Forelimb muscle (tissue), 1 donor: ENCODE measurements at places on chromosomes 2 and 18.
A peak's percentile ranks its signal among the peaks of the same experiment; 100 is the strongest.

GRCh38 chr18:37578182-37578678 lies 12.6 kb upstream of the CELF4 start:
- DNase-seq, result no peak

GRCh38 chr18:36377626-36378025 lies 80.1 kb downstream of the FHOD3 start:
- no peak for DNase-seq

DNA sequence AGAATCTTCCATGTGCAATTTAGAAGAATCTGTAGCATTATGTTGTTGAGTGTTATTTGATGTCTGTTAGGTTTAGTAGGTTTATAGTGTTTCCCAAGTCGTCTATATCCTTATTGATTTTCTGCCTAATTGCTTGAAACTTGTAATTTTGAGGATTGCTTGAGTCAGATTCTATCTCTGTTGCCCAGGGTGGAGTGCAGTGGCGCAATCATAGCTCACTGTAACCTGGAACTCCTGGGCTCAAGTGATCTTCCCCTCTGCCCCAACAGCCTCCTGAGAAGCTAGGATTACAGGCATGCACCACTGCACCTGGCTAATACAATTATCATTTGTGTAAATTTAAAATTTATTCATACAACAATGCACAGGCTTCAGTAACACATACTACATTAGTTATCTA lies 3.1 kb upstream of the TCF23 start:
- no peak for DNase-seq

GRCh38 chr2:207473049-207473930 lies 56.5 kb upstream of the CREB1 start:
- peak; percentile 35 for DNase-seq

DNA sequence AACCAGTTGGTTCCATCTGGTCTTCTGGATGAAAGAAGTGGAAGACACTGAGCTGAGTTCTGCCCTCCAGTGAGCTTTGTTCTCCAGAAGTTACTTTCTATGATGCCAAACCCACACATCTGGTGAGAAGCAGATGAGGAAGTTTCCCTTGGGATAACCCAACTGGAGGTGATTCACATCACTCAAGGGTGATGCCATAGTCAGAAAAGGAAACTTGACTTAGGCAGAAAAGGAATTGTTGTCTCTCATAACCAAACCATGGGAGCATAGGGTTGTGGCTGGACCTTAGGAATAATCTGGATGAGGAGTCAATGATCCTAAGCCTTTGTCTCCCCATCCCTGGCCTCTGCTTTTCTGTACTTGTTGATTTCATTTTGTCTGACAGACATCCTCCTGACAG lies 43.7 kb downstream of the CDC42EP3 start:
- no peak for DNase-seq

GRCh38 chr2:209958016-209958415 lies 44.4 kb upstream of the RPE start:
- DNase-seq, result no peak

GRCh38 chr2:135132314-135132713 lies 80.2 kb downstream of the RAB3GAP1 start:
- DNase-seq, result no peak

DNA sequence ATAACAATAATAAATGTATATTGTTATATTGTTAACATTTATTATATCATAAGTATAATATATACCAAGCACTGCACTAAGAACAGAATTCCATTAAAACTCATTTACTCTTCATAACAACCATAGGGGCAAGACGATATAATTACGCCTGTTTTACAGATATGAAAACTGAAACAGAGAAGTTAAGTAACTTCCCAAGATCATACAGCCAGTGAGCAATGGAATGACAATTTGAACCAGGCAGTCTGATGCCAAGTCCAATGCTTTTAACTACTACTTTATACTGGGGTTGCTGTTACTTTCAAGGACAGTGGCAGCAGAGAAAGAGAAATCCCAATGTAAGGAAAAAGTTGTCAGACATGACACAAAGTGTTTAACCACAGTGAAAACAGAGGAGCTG lies 338.8 kb upstream of the ID2 start:
- no peak for DNase-seq

DNA sequence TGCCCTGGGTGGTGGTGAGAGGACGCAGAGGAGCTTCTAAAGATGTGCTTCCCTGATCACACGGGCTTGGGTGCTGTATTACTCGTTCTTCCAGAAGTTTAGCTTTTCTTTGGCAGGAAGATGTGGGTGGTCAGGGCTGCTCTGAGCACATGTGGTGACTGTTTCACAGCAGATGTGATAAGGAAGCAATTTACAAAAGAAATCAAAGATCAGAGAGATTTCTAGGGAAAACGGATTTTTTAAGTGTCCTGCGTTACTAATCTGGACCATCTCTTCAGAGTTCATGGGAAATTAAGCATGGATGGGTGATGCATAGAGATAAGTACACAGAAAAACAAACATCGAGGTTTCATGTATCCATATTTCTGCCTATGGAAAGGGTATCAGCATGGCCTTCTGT lies 99.4 kb downstream of the WDSUB1 start:
- no peak for DNase-seq

DNA sequence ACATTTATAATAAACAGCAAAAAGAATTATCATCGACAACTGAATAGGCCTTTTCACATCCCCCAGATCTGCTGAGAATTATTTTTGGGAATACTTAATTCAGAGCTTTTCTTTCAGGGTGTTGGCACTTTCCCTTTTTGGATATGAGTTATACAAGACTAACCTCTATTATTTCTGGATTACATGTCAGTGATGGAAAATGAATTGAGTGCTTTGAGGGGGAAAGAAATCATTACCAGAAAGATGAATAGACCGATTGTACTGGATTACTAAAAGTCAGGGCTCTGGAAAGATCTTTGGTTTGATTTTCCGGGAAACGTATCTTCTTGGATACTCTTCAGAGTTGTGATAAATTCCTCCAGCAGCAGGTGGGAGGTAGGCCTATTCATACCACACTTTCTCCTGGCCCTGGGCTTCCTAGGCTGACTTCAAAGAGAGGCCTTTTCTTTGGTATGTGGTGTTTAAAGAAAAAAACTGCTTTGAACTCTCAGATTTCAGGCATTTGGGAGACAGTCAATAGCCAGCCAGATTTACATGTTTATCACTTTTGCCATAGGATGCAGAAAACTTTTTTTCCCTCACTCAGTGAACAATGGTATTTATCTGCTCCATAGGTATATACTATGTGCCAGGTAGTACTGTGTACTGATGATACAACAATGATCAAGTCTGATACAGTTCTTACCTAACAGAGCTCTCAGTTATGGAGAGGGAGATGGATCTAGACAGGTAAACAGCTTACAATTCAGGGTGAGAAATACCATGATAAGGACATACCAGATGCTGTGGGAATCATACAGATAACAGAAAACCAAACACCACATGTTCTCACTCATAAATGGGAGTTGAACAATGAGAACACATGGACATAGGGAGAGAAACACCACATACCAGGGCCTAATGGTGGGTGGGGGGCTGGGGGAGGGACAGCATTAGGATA lies 63.3 kb upstream of the ACTR3 start:
- no peak for DNase-seq

- DNase-seq, result no peak
These were observed 59.9 kb upstream of the TMEM87B start for GRCh38 chr2:111995148-111995547.

DNA sequence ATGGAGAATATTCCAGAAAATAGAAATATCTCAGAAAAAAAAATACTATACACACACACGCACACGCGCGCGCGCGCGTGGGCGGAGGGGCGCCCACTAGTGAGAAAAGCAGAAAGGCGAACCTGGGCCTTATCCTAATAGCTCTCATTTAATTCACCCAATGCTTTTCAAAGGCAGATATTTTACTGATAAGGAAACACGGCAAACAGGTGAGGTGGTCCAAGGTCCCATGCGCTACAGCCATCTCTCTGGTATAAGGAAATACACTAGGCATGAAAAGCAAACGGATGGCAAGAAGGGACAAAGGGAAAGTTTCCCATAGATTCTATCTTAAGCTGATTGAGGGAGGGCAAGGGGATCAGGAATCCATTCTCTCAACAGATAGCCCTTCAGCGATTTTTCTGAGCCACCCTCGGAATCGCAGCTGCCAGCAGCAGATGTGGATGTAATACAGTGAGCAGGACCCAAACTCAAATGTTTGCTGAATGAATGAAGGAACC lies 136.7 kb downstream of the TMEM247 start:
- peak; percentile 4 for DNase-seq

- no peak for DNase-seq
These were observed 190.7 kb upstream of the SMAD7 start for GRCh38 chr18:49141491-49141890.

GRCh38 chr18:61832858-61833257 lies 59.9 kb downstream of the RNF152 start:
- DNase-seq, result no peak

GRCh38 chr18:42274488-42275137 lies 319.6 kb downstream of the PIK3C3 start:
- no peak for DNase-seq

DNA sequence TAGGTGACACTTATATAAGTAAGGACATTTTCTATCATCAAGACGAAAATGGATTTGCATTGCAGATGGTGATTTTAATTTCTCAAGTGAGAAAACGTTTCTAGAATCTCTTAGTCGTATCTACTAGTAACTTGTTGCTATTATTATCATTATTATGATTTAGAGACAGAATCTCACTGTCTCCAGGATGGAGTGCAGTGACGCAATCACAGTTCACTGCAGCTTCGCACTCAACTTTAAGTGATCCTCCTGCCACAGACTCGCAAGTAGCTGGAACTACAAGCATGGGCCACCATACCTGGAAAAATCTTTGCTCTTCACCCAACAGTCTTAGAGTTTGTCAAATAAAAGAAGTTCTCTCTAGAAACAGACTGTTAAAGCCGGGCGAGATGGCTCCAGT lies 37.6 kb upstream of the DDX18 start:
- DNase-seq, result no peak

DNA sequence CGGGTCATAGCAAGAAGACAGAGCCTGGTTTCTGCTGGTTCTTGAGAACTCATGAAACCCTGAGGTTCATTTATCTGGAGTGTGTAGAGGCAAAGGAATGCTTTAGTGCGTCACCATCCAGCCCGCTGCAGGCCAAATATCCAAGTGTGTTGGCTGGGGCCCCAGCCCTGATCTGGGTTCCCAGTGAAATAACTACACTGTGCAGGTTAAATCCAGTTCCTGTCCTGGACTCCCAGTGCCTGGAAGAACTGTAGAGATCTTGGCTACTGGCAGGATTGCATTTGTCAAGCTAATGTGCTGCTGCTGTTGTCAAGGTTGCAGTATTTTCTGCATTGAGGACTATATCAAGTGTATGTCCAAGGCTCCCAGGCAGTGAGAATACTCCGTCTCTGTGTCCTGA lies 89.9 kb downstream of the MAPK4 start:
- DNase-seq, result peak; percentile 22

DNA sequence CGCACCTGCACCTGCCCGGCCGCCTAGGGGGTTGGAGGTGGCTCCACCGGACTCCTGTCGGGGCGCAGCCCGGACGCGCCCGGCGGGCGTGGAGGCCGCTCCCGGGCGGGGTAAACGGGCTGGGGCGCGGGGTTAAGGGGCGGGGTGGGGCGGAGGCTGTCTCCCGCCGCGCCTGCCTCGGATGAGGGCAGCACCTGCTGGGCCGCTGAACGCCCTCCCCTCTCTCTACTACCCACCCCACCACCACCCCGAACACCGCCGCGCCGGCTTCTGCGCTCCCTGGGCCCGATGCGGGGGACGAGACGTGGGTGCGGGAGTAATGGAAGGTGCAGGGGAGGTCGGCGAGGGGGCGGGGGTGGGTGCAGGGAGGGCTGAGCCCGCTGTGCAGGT lies 224.8 kb upstream of the ID2 start:
- no peak for DNase-seq

DNA sequence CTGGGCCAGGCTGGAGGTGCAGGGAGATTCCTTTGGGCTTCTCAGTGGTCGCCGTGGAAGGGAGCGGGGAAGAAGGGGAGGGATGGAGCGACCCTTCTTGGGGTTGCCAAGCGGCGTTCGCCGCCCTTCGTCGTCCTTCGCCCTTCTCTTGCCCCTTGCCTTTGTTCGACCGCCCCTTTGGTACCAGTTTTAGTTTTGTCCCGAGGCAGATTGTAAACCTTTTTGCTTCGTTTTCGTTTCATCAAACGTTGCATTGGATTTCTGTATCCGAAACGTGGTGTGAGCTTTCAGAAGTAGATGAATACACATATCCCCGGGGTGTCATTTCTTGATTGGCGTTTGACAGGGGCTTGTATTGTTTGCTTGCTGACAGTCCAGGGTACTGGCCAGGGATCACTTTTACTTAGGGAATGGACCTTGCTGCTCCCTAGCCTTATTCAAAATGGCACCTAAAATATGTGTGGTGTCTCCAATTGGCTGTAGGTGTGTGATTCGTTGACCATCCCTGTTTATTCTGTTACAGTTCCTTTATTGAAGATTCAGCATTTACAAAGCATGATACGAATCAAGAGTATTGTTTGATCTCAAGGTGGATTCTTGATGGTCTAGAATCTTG lies 788 bp downstream of the USP14 start:
- no peak for DNase-seq

GRCh38 chr2:124778076-124778475 lies 753.0 kb downstream of the CNTNAP5 start:
- no peak for DNase-seq

DNA sequence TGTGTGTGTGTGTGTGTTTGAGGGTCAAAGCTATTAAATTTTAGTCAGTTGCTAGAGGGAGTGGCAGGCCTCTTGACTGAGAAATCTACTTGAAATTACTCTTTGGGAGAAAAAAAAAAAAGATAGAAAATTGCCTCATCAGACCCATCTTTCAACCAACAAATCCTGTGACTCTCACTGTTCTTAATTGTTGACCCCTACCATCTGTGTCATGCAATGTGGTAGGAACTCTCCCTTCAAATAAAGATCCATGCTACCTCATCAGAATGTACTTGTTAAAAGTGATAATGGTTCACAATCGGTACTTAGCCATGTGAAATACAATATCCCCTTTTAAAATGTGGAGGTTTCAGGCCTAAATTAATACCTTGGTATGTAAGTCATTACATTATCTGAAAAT lies 670.8 kb upstream of the FANCL start:
- DNase-seq, result no peak

- no peak for DNase-seq
These were observed 5.9 kb downstream of the CCDC121 start for GRCh38 chr2:27622921-27623384.

GRCh38 chr2:109168086-109168485 lies 39.1 kb downstream of the SH3RF3 start:
- no peak for DNase-seq
